ENCODE measurements at places on chromosomes 12 and 14.
A peak's percentile ranks its signal among the peaks of the same experiment; 100 is the strongest.

DNA sequence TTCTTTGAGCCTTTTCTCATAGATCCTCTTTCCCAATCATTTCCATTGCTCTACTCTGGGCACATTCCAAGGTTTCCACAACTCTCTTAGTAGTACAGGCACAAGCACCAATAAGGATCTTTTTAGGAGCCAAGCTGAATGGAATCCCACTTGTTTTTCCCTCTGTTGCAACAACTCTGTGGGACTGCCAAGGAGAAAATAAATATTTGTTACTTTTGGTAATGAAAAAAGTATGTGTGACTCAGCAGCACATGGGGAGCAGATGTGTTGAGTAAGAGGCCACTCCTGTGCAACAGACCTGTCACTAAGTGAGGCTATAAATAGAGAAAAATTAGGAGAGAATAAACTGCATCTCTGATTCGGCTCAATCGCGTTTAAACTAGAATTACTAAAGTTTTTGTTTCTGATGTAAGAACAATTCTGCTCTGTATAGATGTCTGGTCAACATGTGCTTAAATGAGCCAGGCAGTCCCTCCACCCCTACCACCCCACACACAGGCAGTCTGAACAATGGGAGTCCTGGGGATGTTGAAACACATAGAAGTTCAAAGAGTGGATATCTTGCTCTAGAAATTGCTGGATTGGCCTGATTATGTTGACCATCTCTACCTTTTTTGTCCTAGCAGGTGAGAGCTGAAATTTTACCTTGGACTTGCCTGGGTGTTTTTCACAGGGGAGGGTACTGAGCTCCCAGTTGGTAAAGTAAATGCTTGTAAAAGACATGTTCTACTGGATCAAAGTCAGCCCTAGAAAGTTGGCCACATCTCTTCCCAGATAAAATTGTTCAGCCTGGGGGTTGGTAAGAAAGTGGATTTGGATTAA, 244.3 kb upstream of the NOVA1 start:
- no peak for DNase-seq

GRCh38 chr12:77031745-77032144, 33.6 kb downstream of the E2F7 start:
- no peak for DNase-seq

DNA sequence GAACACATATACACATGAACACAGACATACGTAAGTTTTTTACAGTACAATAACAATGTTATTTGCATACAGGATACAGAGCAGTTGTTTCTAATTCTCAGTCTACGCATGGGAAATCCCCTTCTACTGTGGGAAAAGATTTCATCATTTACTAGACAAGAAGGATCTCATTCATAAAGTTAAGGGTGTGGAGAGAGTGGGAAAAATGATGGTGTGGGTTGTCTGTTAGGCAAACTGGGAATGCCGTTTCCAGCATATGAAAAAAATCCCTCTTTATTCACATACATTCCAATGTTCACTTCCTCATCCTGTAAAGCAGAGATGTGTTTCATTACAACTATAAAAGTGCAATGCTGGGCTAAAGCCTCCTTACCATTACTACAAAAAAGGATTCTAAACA, 120.9 kb downstream of the SINHCAF start:
- DNase-seq, result no peak

- no peak for DNase-seq
Measured at GRCh38 chr14:62914025-62914424, 131.2 kb downstream of the KCNH5 start.

DNA sequence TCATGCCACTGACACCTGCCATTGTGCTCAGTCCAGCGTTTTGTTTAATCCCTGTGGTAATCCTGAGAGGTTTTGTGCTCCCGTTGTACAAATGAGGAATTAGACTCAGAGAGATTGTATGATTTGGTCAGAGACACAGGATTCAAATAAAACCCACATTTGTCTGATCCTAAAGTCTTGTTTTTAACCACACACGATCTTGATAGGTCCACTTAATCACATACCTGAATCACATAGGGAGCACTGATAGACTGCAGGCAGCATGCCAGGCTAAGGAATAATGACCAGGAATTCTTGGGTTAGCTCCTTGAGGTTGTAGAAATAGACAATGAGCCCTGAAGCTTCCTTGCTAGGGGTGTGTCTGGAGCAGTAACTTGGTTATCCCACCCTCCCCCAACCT, 202.6 kb upstream of the RGS6 start:
- DNase-seq, result no peak

- no peak for DNase-seq
Measured at GRCh38 chr12:68391937-68392336, 59.8 kb upstream of the MDM1 start.

DNA sequence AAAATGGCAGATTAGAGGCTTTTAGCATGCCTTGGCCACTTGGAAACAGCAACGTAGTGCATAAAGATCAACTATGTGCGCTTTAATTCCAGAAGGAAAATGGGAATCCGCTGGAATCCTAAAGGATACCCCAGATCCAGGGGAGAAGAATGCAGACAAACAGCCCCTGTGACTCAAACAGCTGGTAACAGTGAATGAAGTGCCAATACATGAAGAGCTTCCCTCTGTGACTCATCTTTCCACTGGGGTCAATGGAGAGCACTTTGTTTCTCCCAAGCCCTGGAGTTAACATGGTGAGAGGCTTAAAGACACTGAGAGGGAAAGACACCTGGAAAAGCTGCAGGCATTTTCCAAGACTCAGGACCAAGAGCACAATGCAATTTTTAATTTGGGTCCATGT, 263.1 kb downstream of the CEP128 start:
- DNase-seq, result no peak

DNA sequence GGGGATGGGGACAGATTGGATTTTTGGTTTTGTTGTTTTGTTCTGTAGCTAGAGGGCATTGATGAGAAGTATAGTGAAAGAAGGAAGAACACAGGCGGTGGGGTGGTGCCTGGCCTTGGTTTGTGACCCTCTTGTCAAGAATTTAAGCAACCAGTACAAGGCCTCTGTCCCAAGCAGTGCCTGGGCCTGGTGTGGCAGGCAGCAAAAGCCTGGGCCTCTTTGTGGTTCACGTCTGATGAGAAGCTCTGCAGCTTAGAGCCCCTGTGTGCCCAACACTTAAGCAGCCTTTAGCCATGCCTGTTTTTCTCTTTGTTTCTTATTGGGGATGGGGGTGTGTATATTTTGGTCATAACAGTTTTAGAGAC, 98.0 kb downstream of the PPP2R5C start:
- DNase-seq, result no peak

GRCh38 chr14:54857830-54858269, 44.8 kb downstream of the GCH1 start:
- DNase-seq, result no peak

DNA sequence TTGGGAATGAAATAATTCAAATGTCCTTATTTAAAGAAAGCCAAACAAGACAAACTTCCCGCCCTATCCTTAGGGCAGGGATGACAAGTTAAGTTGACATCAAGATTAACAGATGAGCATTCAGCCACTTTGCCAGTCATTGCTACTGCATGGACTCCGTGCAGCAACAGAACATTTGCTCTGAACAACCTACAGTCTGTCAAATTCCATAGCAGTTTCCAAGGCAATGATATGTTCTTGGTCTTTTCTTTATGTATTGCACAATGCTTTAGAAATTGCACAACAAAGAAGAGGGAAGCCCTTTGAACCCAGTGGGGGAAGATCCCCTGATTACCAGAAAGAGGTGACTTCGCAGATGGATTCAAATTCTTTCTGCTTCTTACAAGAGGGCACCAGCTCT, 269.8 kb downstream of the BCAT1 start:
- DNase-seq, result no peak

DNA sequence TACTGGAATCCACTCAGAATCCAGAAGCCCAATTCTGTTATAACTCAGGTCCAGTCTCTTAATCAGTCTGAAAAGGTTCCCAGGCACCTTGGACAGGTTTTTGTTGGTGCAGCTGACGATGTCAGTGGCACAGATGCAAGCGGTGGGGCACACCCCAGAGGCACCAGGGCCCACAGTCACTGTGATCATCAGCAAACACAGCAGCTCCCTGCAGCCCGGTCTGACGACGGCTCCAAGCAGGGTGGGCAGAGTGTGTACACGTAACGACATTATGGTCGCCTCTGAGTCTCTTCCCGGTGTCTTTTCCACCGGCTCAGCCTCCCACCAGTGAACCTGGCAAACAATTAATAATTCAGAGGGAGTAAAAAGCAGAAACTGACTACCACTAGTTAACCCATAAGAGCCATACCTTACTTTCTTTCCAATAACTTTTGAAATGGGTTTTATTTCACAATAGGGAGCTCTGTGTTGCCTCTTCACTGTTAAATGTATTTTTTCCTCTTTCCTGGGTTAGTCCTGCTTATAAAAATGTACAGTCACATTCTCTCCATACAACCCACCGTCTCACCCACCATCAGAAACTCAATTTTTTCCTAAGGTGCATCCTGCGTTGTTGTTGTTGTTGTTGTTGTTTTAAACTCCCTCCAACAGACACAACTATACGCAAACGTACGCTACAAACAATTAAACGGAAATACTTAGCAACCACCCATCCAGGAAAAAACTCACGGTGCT, 521 bp upstream of the PCED1B start:
- peak; percentile 37 for DNase-seq

DNA sequence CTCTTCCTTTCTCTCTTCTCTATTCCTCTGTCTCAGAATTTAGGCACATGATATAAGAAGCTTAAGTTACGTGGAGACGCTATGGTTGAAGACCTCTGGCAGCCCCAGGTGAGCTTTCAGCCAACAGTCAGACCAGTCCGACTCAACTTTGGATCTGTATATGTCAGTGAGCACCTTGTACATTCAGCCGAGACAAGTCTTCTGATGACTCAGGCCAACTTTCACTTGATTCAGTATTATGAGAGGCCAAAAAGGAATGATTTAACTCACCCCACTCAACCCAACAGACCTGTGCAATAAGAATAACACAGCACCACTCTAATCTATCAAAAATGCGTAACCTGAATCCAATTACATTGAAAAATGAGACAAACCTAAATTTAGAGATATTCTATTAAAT, 47.5 kb upstream of the FOXG1 start:
- DNase-seq, result no peak

DNA sequence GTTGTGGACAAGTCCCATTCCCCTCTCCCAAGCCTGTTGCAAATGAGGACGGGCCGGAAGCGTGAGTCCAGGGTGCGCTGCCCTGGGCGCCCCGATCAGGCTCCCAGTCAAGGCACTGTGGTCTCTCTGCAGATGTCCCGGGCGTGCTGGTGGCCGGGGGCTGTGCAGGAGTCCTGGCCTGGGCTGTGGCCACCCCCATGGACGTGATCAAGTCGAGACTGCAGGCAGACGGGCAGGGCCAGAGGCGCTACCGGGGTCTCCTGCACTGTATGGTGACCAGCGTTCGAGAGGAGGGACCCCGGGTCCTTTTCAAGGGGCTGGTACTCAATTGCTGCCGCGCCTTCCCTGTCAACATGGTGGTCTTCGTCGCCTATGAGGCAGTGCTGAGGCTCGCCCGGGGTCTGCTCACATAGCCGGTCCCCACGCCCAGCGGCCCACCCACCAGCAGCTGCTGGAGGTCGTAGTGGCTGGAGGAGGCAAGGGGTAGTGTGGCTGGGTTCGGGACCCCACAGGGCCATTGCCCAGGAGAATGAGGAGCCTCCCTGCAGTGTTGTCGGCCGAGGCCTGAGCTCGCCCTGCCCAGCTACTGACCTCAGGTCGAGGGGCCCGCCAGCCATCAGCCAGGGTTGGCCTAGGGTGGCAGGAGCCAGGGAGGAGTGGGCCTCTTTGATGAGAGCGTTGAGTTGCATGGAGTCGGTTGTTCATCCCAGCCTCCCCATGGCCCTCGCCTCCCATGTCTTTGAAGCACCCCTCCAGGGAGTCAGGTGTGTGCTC, 6.3 kb downstream of the SLC25A47 start:
- no peak for DNase-seq

DNA sequence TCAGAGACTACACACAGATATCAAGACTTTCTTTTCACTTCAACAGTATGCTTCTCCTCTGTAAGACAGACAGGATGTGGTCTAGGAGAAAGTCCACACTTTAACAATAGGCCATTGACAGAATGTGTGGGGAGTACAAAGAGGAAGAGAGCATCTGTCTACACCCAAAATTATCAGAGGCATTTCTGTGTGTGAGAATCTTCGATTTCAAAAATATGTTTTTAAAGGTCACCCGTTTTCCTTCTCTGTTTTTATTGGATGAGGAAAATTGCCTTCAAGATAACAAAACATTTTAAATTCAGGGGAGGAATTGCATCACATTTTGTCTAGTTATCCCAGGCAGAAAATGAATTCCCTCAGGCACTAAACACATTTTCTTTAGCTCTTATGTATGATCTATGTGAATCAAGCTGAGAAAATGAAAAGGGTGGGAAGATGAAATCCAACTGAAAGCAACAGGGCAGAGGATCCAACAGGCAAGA, 16.4 kb downstream of the NAV3 start:
- DNase-seq, result no peak

DNA sequence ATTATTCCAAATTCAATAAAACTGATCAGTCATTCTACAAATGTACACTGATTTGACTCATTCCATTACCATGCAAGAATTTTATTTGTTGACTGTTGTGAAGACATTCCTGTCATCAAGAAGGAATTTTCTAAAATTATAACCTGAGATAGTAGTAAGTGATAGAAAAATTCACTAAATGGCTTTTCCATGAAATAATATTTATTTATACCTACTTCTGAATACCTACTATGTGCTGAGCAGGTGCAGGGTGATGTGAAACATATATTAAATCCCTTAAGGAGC, 841.7 kb downstream of the NRXN3 start:
- no peak for DNase-seq

DNA sequence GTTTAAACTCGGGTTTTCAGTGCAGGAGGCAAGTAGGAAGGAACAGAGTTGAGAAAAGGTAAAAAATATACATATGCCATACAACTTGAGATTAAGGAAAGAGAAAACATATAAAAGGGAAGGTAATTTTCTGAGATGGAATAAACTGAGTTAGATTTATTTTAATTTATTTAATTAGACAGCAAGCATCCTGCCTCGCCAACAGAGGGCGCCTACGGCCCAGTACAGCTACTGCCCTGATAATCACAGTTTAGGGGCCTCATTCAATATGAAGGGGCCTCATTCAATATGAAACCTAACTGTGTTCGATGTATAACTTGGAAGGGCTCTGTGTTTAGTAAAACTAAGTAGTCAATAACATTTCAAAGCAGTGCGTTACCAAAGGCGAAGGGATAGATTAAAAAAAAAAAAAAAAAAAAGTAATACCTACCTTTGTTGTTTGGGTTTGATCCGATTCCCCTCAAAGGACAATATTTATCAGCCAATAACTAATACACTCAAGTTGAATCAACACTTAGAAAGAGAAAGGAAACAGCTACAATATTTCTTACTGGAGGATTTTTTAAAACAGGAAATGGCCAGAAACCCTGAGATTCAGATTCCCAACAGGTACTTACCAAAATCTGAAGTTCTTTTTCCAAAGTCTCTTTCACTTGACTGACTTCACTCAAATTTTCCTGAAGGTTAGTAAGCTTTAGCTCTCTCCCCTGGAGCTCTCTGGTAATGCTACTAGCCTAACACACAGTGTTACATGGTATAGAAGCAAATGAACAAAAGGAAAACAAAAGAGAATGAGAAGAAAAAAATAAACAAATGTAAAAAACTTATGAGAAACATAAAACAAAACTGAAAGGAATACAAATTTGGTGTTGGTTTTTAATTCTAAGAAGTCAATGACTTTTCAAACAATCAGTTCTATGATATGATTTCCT, 70.0 kb upstream of the VPS33A start:
- peak; percentile 25 for DNase-seq

Data from T-cell (primary cell).